ENCODE measurements at places on chromosomes 4 and X.

- DNase-seq = no peak
Observed at GRCh38 chr4:19523964-19524363, 727.7 kb upstream of the SLIT2 start.

GRCh38 chr4:4405358-4405962 lies 18.6 kb downstream of the NSG1 start:
- DNase-seq = no peak

- peak; percentile 40 for DNase-seq
Observed at GRCh38 chr4:56530269-56531148, 24.9 kb downstream of the ARL9 start.

- DNase-seq = no peak
Observed at GRCh38 chrX:134512566-134512965, 52.6 kb downstream of the HPRT1 start.

DNA sequence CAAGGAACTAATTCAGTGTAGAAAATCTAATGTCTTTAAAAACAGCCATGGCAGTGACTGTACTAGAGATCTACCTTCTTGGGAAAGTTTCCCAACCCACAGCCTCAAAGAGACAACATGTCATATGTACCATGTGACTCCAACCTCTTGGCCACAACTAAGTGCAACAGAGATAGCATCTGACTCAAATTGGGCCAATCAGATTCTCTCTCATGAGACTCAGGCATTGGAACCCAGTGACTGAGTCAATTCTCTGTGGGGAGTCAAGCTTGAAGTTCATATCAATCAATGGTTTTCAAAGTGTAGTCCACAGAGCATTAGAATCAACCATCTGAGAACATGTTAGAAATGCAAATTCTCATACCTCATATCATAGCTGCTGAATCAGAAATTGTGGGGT lies 123.3 kb downstream of the MBNL3 start:
- DNase-seq = no peak

DNA sequence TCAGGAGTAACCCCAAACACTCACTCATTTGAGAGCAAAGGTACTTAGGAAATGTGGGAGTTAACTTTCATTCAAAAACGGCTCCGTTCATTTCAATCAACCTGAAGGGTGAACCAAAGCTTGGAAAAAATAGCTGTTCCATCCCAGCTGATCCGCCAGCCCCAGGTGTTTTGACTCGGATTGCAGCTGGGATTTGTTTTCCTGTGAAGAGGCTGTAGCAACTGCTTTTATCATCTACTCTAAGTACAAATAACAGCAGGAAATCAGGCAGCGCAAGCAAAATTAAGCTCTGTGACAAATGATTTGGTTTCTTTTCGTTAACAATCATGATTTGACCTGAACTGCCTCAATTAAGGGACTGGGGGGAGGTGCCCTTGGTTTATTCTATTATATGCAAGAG lies 154.7 kb downstream of the BEND2 start:
- peak; percentile 77 for DNase-seq

- DNase-seq = no peak
Observed at GRCh38 chr4:77595364-77595973, 10.2 kb upstream of the CXCL13 start.

DNA sequence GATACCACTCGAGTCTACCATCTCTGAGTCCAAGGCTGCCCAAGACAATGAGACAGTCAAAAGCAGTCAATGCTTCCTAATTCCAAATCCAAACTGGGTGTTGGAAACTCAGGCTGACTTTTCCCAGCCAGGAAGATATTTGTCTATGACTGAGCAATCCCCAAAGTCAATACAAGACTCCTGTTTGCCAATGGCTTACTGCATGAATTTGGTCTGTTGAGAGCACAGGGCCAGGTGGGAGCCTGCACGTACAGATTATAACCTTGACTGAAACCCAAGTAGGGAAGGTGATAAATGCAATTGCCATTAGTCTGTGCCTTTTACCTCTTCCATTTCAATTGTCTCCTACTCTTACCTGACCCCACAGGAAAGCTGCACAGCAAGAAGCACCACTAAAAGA lies 72.6 kb upstream of the PPARGC1A start:
- no peak for DNase-seq

Measured in NCI-H1105 treated with DMSO at 0.1 percent for 48 hours (cell line).